ENCODE measurements at places on chromosomes 4 and X. TPM values are rescaled to one million over a fixed set of nuclear protein-coding genes. Genes with fewer than 3 reads are reported as not detected.

Gene IL1RAPL1
- 2.9 TPM for polyA plus RNA-seq

Gene HMX1
- polyA plus RNA-seq = 0.29 TPM

Gene MSN
- polyA plus RNA-seq = 259 TPM

Gene ABLIM2
- polyA plus RNA-seq = 7.6 TPM

Gene SLC10A4
- polyA plus RNA-seq = 0.40 TPM

Gene HNRNPD
- polyA plus RNA-seq = 485 TPM

Gene TMSB15A
- 73.8 TPM for polyA plus RNA-seq

DNA sequence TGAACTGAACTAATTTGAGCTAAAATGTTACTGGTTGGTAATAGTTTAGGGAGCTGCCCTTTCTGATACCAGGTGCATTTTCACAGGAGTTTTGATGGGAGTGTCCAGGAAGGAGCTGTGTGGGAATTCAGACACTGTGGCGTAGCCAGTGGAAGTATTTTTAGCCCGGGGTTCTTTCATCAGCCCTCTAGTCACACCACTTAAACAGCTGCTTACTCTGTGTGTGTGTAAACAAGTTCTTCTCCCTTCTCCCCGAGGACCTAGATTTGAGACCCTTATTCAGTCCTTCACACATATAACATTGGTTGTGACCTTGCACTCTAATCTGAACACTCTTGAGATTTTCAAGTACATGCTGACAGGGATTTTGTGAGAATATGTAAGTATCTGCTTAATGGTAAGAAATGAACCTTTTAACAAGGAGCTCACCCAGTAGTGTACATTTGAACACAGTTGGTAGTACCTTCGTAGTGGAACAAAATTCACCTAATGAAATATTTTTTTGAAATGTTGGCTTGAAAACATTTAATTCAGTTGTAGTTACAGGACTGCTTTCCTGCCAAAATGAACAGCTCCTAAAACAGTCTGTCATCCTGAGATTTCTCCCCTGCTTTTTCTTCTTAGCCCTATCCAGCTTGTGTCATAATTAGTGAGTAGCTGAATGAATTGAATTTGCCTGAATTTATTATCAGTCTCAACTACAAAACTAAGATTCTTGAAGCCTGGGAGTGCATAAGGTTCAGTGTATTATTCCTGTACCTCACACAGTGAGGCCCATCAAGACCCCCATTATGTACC lies 61.8 kb downstream of the BMPR1B start:
- no peak for DNase-seq

DNA sequence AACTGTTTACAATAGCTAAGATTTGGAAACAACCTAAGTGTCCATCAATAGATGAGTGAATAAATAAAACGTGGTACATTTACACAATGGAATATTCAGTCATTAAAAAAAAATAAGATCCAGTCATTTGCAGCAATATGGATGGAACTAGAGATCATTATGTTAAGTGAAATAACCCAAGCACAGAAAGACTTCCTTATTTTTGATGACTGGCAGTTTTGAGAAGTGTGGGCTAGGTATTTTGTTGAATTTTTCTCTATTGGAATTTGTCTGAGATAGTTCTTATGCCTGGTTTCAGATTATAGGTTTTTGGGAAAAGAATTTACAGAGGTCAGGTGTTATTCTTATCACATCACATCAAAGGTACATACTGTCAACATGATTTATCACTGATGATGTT lies 293.8 kb upstream of the ARSJ start:
- DNase-seq = no peak

GRCh38 chrX:281166-281999 lies at the start of gene PLCXD1:
Gene PLCXD1 (plus strand): TSS chrX:281381. CDS start chrX:284188, 2,807 bp downstream.
- DNase-seq = no peak

GRCh38 chr4:15012017-15012788 lies 9.9 kb downstream of the CPEB2 start:
- DNase-seq = no peak

- no peak for DNase-seq
Observed at GRCh38 chr4:109760682-109761081, 30.8 kb upstream of the PLA2G12A start.

GRCh38 chrX:45134315-45134731 lies 66.4 kb downstream of the DIPK2B start:
- DNase-seq = no peak

GRCh38 chrX:69741721-69742120 lies 125.8 kb downstream of the EDA start:
- no peak for DNase-seq

- no peak for DNase-seq
Observed at GRCh38 chrX:77505227-77505626, 58.0 kb downstream of the FGF16 start.
